ENCODE measurements at places on chromosomes 12 and 14. TPM values are rescaled to one million over a fixed set of nuclear protein-coding genes. Genes with fewer than 3 reads are reported as not detected.

DNA sequence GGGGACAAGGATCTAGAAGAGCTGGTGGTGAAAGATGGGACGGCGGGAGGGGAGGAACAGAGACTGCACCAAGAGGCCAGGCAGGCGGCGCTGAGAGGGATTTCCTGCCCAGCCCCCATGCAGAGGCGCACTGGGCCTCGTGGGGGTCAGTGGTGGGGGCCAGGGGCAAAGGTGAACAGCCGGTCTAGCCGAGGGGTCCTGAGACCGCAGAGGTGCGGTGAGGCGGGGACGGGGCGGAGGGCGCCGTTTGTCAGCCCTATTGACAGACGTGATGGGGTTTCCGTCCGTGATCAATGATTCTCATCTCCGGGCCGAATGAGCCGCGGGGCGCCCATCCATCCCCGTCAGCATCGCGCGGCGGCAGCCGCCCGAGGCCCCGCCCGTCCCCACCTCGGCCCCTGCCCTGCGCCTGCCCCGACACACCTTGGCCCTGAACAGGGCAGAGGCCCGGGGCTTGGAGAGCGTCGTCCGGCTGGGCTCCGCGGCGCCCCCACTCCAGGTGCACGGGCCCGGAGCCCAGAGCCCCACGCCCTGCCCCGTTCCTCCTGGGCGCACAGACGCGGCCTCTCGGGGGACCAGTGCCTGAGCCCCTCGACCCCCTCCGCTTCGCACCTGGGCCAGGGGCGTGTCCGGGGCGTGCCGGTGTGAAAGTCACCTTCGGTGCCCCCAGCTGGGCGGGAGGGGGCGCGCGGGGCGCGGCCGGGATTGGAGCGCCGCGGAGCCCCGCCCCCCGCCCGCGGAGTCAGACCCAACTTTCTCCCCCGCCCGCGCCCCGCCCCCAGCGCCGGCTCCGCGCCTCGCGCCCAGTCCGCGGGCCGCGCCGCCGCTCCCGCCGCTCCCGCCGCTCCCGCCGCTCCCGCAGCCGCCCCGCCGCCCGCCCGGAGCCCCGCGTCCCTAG, at the start of gene NXPH4:
TSS of gene NXPH4 (plus strand) at position 781 of the 898 bp plus-strand sequence. CDS start 176 bp downstream, outside the sequence.
- no peaks in the 10 kb centered on the region for H3K36me3 ChIP-seq
- H3K4me3 ChIP-seq: no peak within 1 kb of the TSS
- DNase-seq: peak; percentile 38
- peaks cover 55% of the 10 kb centered on the region for H3K27me3 ChIP-seq

- H3K27me3 ChIP-seq: no peaks in the 10 kb centered on the region
- DNase-seq: no peak
- H3K4me3 ChIP-seq: no peak overlapping the region
- no peak overlapping the region for H3K27ac ChIP-seq
Observed at GRCh38 chr14:61484031-61484430, 162.7 kb downstream of the PRKCH start.

PGF gene
- total RNA-seq: 8.7 TPM

DNA sequence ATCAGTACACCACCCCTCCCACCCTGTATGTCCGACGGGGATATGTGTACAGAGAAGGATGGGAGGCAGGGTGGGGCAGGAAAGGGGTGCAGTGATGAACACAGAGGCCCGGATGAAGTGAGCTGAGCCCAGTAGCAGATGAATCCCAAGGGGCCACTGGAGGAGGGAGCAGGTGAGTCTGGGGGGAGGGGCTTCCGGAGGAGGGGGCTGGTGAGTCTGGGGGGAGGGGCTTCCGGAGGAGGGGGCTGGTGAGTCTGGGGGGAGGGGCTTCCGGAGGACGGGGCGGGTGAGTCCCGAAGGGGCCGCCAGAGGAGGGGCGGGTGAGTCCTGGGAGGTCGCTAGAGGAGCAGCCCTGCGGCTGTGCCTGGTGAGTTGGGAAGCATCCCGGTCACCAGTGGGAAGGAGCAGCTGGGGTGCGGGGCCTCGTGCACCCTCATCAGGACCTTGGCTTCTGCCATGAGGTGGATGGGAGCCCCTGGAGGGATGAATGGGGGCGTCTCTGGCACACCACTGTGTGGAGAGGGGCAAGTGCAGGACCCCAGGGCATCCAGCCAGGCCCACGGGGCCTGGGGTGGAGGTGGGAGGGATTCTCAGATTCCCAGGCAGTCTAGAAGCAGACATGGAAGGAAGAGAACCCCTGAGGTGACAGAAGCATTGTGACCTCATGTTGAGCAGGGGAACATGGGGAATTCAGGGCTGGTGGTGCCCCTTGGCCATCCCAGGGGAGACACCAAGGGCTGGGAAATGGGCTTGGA, 14.0 kb downstream of the BEGAIN start:
- H3K27me3 ChIP-seq: peaks cover 17% of the 10 kb centered on the region
- no peak overlapping the region for H3K4me3 ChIP-seq
- no peaks in the 10 kb centered on the region for H3K36me3 ChIP-seq
- H3K27ac ChIP-seq: no peak overlapping the region
- peaks cover 8% of the 10 kb centered on the region for H3K4me1 ChIP-seq

DNA sequence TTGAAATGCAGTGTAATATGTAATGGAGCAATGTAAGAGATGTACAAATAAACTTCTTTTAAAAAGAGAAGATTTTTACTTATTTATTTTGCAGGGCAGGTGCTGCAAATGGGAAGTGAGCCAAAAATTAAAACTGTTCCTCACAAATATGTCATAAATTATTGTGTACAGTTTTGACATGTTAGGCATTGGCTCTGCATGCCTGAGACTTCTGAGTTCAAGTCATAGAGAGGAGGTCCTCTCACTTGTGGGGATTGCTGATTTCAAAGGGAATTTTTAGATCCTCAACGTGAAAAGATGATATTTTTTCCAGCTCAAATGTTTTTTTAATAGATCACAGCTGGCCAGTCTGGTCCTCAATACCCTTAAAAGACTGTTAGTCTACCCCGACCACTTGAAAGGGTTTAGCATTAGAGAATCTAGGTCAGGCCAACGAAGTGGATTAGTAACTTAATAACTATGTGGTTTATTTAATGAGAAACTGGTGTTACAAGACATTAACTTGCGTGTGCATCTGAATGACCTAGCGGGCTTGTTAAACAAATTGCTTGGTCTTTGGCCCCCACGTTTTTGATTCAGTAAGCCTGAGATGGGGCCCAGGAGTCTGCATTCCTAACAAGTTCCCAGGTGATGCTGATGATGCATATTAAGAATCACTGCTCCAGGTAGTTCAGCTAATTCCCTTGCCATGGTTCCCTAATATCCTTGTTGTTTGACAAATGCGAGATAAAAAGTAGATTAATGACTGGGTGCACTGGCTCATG, 30.9 kb upstream of the WDR89 start:
- no peaks in the 10 kb centered on the region for H3K4me1 ChIP-seq
- H3K27ac ChIP-seq: no peak overlapping the region
- no peaks in the 10 kb centered on the region for H3K27me3 ChIP-seq
- peak; percentile 32 for DNase-seq
- no peak overlapping the region for H3K4me3 ChIP-seq

DNA sequence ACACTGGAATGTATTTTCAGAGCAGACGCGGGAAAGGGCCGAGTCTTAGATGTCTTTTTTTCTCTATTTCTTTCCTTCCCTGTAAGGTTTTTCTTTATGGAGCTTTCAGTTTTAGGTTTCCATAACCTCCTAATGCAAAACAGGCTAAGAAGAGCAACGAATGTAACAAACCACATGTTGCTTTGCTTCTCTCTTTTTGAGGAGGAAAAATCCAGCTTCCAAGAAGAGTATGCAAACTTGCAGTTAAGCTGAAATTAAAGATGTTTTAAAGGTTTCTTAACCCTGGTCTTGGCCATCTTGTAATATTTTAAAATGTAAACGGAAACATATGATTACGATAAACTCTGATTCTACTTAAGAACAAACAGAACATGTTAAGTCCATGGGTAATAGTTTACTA, 86.9 kb downstream of the PRICKLE1 start:
- no peak overlapping the region for H3K4me3 ChIP-seq
- no peak for DNase-seq
- H3K27me3 ChIP-seq: no peaks in the 10 kb centered on the region
- no peak overlapping the region for H3K27ac ChIP-seq

HOXC9 gene
- total RNA-seq: not detected

DNA sequence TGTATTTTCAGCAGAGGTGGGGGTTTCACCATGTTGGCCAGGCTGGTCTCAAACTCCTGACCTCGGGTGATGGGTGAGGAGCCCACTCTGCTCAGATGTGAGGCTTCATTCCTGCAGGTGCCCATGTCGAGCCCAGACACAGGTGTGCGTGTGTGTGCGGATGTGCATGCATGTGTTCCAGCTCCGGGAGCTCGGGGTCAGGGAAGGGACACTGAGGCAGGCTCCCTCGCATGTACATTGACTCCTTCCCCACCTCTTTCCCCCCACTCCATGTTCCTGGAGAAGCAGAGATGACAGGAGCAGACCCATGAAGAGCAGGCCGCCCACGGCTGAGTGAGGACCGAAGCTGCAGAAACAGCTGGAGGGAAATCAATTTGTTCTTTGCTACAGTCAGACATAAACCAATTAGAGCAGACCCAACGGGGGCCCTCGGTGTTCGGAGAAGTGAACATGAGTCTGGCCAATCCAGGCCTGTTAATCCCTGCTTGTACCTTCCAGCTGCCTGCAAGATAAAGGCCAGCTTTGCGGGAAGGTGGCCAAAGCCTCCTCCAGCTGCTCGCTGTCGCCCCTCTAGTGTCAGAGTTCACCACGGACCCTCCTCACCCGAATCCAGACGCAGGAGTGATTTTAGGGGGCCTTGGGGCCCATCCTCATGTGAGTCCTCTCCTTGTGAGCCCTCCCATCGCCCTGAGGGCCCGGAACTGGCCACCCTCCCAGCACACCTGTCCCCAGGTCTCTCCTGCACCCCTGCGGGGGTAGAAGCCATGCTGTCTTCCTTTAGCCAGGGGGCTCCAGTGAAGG, 321.0 kb upstream of the RTL1 start:
- no peak overlapping the region for H3K27ac ChIP-seq
- H3K36me3 ChIP-seq: no peaks in the 10 kb centered on the region
- H3K27me3 ChIP-seq: no peaks in the 10 kb centered on the region
- peaks cover 75% of the 10 kb centered on the region for H3K4me1 ChIP-seq

DNA sequence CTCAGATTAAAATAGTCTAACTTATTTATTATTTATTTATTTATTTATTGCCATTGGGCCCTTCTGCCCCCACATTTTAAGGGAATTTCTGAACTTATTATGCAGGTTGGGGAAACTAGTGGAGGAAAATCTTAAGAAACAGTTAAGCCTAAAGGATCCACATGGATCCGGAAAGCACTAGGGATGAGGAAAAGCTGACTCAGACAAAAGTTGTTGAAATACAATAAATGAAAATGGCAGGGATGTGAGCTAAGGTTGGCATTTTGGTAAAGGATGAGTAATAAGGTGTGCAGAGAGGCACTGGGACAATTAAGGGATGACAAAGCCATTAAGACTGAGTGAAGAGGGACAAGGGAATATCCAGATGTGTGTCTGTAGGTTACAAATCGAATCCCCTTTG, 20.7 kb upstream of the CSRP2 start:
- H3K36me3 ChIP-seq: no peaks in the 10 kb centered on the region
- H3K4me3 ChIP-seq: no peak overlapping the region
- H3K27me3 ChIP-seq: no peaks in the 10 kb centered on the region
- no peaks in the 10 kb centered on the region for H3K4me1 ChIP-seq
- no peak overlapping the region for H3K27ac ChIP-seq
